ENCODE measurements at places on chromosomes 7 and 10.
A peak's percentile ranks its signal among the peaks of the same experiment; 100 is the strongest.

GRCh38 chr10:73997461-73997786 is 492 bp upstream of the VCL start:
- no peak for DNase-seq

- peak; percentile 94 for DNase-seq
These were observed 110.3 kb upstream of the ARID5B start for GRCh38 chr10:61791216-61791615.

- DNase-seq = peak; percentile 22
These were observed 31.2 kb downstream of the P4HA1 start for GRCh38 chr10:73065441-73065840.

GRCh38 chr7:39987641-39988347 is 37.7 kb downstream of the CDK13 start:
- DNase-seq = no peak

GRCh38 chr10:29590915-29591650 is 43.7 kb downstream of the SVIL start:
- no peak for DNase-seq

GRCh38 chr7:136086712-136087111 is 109.6 kb upstream of the MTPN start:
- DNase-seq = peak; percentile 90
